A549 treated with ZK216348 at 1 μM for 4 hours (cell line): ENCODE measurements at places on chromosomes 13 and 19. TPM values are rescaled to one million over a fixed set of nuclear protein-coding genes. Genes with fewer than 3 reads are reported as not detected.

Gene OR4F17
- total RNA-seq: not detected in 5 replicates

Gene ZNF578
- not detected in 5 replicates for total RNA-seq

Gene YJEFN3
- 1.9 to 4.4 TPM (median 3.8 TPM) in 5 replicates for total RNA-seq

Gene CBY2
- not detected in 5 replicates for total RNA-seq

Gene DCT
- not detected in 5 replicates for total RNA-seq

Gene CFD
- 5.8 to 25.7 TPM (median 20.6 TPM) in 5 replicates for total RNA-seq

Gene EPS8L1
- total RNA-seq: 3.0 to 9.2 TPM (median 6.8 TPM) in 5 replicates

Gene ZNF527
- total RNA-seq: 1.6 to 3.7 TPM (median 3.3 TPM) in 5 replicates

Gene GPC6
- total RNA-seq: 3.8 to 7.2 TPM (median 5.6 TPM) in 5 replicates

Gene TEX26
- total RNA-seq: not detected in 5 replicates

Gene NTN5
- total RNA-seq: 0.12 to 0.33 TPM (median 0.24 TPM) in 5 replicates

Gene TMEM150B
- not detected in 5 replicates for total RNA-seq

Gene MAMSTR
- total RNA-seq: 0.14 to 0.67 TPM (median 0.41 TPM) in 5 replicates

Gene N4BP2L1
- total RNA-seq: 0.35 to 0.88 TPM (median 0.51 TPM) in 4 of 5 replicates, not detected in the other

Gene KLF1
- total RNA-seq: not detected in 5 replicates

Gene ATXN8OS
- not detected in 5 replicates for total RNA-seq

Gene LGALS13
- total RNA-seq: not detected in 5 replicates

Gene UNC13A
- 1.2 to 2.1 TPM (median 1.5 TPM) in 5 replicates for total RNA-seq

Gene TTC9B
- total RNA-seq: 0.34 to 0.47 TPM (median 0.43 TPM) in 4 of 5 replicates, not detected in the other

Gene RASGRP4
- total RNA-seq: 0.06 to 0.45 TPM in 2 of 5 replicates, not detected in the others

Gene CATSPERD
- not detected in 5 replicates for total RNA-seq

Gene PDX1
- total RNA-seq: 0.05 to 0.09 TPM in 2 of 5 replicates, not detected in the others

Gene ZSCAN4
- not detected in 5 replicates for total RNA-seq

Gene ZIC5
- total RNA-seq: 2.4 to 3.8 TPM (median 2.6 TPM) in 5 replicates

Gene MAU2
- total RNA-seq: 7.4 to 16.0 TPM (median 14.3 TPM) in 5 replicates

Gene PBX4
- 1.6 to 1.8 TPM (median 1.7 TPM) in 5 replicates for total RNA-seq

Gene OSCAR
- 0.25 to 0.41 TPM (median 0.33 TPM) in 5 replicates for total RNA-seq

Gene ZNF221
- total RNA-seq: 0.31 to 1.1 TPM (median 0.65 TPM) in 5 replicates

Gene ATCAY
- 0.04 to 0.22 TPM (median 0.12 TPM) in 4 of 5 replicates, not detected in the other for total RNA-seq

Gene OVOL3
- total RNA-seq: 0.23 TPM in 1 of 5 replicates, not detected in the others

Gene NOVA2
- 0.21 to 0.38 TPM (median 0.29 TPM) in 5 replicates for total RNA-seq

Gene ZNF91
- total RNA-seq: 0.26 to 0.45 TPM (median 0.38 TPM) in 5 replicates

Gene MBD3L3
- not detected in 5 replicates for total RNA-seq

Gene TMEM145
- total RNA-seq: 2.5 to 3.9 TPM (median 3.2 TPM) in 5 replicates

Gene TMEM190
- total RNA-seq: 1.2 to 2.3 TPM (median 1.3 TPM) in 5 replicates

Gene KLK15
- not detected in 5 replicates for total RNA-seq

Gene RAD23A
- 62.0 to 88.3 TPM (median 81.0 TPM) in 5 replicates for total RNA-seq

Gene CYP4F2
- total RNA-seq: 0.10 TPM in 1 of 5 replicates, not detected in the others

Gene SULT2A1
- not detected in 5 replicates for total RNA-seq

Gene TUBB4A
- 4.4 to 8.1 TPM (median 7.2 TPM) in 5 replicates for total RNA-seq

Gene KLK7
- total RNA-seq: not detected in 5 replicates

Gene ATP4B
- not detected in 5 replicates for total RNA-seq

Gene SYDE1
- total RNA-seq: 9.3 to 19.2 TPM (median 17.4 TPM) in 5 replicates
